ENCODE measurements at places on chromosomes 16 and 17.
A peak's percentile ranks its signal among the peaks of the same experiment; 100 is the strongest.

DNA sequence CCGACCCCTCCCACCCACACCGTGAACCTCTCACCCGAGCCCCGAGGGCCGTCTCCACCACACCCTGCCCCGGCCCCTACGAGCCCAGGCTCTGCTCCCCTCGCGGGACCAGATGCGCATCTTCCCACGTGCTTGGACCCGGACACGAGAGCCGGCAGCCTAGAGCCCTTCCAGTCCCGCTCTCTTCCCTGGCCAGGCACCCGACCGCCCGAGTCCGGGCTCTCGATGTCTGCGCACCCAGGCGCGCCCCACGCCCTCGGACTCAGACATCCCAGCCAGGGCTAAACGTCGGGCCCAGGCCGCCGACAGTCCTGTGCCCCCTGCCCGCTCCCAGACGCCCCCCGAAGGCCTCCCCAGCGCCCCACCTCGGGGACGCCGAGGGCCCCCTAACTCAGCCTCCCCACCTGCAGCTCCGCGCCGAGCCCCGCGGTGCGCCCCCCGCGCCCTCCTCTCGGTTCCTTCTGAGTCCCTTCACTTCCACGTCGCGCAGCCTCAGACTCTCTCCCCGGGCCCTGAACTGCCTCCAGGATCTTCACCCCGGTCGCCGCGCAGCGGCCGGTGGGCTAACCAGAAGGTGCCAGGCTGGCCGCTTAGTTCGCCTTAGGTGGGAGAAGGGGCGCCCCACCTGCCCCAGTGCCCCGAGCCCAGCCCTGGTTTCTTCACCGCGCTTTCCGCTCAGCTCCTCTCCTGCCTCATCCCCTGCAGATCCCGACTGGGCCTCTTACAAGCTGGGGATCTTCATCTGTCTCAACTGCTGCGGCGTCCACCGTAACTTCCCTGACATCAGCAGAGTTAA is 688 bp downstream of the ADAP2 start:
- DNase-seq: no peak

- DNase-seq: no peak
Measured at GRCh38 chr17:1725642-1726511, 1.4 kb downstream of the WDR81 start.

- no peak for DNase-seq
Measured at GRCh38 chr17:7897773-7898172, 9.2 kb downstream of the CHD3 start.

DNA sequence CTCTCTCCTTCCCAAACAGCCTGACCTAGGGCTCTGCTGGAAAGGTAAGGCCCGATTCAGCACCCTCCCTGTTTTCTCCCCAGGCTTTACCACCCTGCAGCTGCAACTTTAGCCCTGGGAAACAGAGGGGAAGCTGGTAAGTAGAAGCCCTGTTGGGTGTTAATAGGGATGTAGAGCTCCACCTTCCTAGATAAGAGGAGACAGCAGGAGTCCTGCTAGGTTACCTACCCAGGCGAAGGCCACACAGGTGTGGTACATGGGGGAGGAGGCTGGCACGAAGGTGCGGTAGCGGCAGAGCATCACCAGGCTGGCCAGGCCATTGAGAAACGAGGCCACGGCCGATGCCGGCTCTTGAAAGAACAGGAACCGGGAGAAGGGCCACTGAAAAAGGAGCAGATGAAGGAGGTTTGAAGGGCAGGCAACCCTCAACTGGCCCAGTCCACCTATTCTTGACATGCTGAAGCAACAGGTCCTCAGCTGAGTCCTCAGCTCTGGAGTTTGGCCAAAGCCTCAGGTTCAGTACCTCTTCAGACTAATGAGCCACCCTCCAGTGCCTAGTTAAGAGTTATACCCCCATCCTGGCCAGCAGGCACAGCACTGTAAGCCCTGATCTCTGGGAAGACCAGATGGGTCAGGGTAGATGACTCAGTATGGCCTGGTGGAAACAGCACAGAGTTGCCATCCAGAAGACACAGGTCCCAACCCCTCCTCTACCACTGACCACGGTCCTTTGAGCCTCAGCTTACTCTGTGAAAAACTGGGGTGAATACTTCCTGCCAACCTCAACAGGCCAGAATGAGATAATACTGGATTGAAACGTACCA is 3.3 kb downstream of the PGAP3 start:
- no peak for DNase-seq

DNA sequence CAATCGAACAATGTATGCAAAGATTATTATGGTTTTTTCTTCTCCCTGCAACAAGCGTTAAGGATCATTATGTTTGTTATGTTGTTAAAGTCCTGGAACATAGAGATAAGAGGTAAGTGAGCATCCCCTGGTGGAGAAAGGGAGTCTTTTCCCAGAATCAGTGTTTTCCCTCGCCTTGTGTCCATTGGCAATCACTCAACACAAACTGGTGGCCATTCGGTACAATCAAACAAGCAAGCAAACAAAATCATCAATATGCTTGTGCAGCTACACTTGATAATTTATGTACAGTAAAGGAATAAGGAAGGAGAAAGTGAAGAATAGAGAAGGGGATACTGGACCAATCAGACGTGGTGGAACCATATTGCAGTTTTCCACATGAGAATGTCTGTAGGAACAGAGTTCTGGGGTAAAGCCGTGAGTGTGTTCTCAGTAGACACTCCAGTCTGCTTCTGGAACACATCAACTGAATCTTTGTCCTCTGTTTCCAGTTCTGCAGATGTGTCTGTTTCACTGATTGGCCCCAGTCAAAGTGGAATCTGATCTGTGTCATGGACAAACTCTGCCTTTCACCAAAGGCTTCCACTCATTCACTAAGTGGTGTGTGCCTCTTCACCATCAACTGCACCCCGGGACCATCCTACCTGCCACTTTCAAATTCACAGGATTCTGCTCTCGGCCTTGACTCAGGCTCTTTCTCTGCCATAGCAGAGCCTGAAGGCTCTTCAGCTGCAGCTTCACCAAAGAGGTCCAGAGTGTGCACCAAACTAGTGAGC is 169.5 kb downstream of the AHSP start:
- no peak for DNase-seq

GRCh38 chr16:9092282-9092977 is 986 bp downstream of the HAPSTR1 start:
- DNase-seq: peak; percentile 34

- no peak for DNase-seq
Measured at GRCh38 chr17:75019710-75020109, 7.2 kb downstream of the MRPL58 start.

GRCh38 chr16:1416521-1416941 is 2.0 kb upstream of the UNKL start:
- no peak for DNase-seq

- DNase-seq: no peak
Measured at GRCh38 chr17:28700830-28701492, 10.7 kb downstream of the PROCA1 start.

DNA sequence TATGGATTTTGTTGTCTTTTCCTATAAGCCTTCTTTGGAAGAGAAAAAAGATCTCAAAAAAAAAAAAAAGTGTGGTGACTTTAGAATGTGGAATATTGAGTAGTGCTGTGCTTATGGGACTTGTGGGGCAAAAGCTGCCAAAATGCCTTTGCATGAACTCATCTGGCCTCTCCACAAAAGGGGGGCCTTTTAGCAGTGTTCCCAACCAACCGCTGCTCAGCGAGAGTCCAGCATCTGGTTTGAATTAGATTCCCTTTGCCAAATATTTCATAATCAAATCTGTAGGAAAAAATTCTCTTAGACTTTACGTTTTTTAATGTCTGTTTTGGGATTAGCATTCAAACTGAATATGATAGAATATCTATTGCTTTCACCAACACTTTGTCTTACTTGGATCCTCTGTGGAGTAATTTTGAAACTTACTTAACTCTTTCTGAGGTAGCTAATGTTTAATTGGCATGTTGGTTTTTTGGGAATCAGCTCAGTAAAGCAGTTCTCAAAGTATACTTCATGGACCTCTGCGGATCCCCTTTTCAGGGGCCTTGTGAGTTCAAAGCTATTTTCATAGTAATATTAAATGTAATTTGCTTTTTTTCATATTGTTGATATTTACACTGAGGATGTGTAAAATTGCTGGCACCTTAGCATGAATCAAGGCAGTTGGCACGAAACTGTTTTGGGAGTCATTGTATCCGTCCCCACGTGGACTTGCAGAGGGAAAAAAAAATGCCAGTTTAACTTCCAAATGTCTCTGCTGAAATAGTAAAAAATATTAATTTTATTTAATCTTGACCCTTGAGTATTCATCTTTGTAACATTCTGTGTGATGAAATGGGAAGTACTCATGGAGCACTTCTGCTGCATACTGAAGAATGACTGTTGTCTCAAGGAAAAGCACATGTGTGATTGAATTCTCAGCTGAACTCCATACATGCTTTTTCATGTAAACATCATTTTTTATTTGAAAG is 34.7 kb upstream of the VPS4A start:
- DNase-seq: no peak

DNA sequence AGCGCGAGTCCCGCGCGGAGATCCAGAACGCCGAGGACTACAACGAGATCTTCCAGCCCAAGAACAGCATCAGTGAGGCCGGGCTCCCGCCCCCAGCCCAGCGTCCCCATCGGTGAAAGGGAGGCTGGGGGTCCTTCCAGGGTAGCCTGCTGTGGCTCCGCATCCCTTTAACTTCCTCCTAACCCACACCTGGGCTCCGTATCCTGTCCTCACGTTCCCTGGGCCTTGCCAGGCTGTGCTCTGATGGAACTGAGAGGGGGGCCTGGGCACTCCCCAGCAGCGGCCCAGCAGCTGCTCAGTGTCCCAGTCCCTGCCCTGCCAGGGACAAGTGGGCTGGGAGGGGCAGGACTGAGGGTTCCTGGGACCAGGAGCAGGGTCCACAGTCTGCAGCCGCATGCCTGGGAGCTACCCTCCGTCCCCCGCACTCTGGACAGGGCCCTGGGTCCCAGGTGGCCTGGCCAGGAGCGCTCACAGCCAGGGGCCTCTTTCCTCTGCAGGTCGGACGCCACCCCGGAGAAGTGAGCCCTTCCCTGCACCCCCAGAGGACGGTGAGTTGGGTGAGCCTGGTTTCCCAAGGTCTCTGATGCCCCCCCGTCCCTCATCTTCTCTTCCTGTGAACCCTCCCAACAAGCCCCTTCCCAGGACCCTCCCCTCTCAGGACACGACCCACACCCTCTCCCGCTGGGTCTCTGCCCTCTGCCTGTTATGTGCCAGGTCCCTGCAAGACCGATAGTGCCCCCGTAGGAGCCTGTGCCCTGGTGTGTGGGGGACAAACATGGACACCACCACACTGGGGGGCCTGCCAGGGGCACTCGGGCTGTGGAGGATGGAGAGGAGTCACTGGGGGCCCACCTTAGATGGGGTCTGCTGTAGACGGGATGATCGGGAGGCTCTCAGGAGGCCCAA is 18.1 kb downstream of the KATNB1 start:
- no peak for DNase-seq

- no peak for DNase-seq
Measured at GRCh38 chr17:40415390-40415789, 2.3 kb downstream of the TOP2A start.

- no peak for DNase-seq
Measured at GRCh38 chr16:23668225-23668624, 10.5 kb upstream of the PLK1 start.

DNA sequence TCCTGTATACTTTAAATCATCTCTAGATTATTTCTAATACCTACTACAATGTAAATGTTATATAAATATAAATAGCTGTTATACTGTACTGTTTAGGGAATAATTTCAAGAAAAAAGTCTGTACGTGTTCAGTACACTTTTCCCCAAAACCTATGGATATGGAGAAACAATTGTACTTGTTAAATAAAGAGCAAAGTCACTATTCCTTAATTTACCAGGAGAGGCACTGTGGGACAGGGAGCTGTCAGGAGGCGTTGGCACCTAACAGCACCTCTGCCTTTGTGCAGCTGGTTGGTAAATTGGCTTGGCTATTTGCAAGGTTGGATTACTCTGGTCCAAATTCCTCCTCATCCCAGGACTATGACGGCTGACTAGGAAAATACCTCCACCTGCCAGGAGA is 28.0 kb downstream of the CRHR1 start:
- DNase-seq: no peak

GRCh38 chr17:7109461-7110322 is 4.9 kb downstream of the ASGR2 start:
- DNase-seq: no peak

Measured in stimulated activated CD4-positive, alpha-beta T cell treated with anti-CD3 and anti-CD28 coated beads, Interleukin-4, amount 100 ng/mL, for 48 hours (primary cell).